Lung (tissue), 17 donors: ENCODE measurements at places on chromosomes 11 and 22. TPM values are rescaled to one million over a fixed set of nuclear protein-coding genes. Genes with fewer than 3 reads are reported as not detected.

- DNase-seq = no peak
These were observed 662.1 kb downstream of the NTM start for GRCh38 chr11:132032555-132032954.

GRCh38 chr11:1292018-1292643 lies 17.3 kb downstream of the TOLLIP start:
- no peak for DNase-seq

Gene GVQW3
- 2.4 TPM for total RNA-seq

DNA sequence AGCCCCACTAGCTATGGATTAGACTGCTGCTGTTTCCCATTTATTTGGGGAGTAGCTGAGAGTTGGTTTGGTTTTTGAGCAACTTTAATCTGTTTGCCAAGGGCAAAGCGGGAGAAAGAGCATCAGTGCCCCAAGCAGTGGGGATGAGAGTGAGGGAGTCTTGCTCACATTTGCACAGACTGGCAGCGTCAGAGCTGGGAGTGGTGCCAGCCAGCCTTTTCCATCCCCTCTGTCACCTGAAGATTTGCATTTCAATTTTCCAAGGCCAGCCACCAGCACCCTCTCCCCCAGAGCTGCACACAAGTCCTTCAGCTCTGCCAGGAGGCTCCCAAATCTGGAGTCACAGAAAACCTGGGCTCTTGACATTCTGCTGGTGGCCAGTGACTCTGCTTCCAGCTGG lies 21.0 kb upstream of the UVRAG start:
- no peak for DNase-seq

Gene ZDHHC24
- total RNA-seq = 6.8 TPM

GRCh38 chr11:18064450-18065054 lies 18.5 kb upstream of the TPH1 start:
- DNase-seq = no peak
